ENCODE measurements at places on chromosomes 6 and 20.

DNA sequence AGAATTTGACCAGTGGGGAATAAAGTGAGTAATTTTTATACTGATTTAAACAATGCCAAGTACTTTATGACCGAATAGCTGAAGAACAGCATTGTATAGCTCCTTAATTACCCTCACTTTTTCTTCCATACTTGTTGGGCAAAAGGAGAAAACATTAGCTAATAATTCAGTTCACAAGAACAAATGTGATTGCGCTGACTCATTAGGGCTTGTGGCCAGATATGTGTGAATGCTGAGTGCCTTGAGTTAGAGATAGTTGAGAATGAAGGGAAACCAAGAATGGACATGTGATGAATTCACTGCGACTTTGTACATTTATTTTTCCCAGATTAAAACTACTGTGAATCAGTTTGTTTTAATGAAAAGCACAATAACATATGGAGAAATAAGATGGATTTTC lies 669.4 kb downstream of the TFAP2A start:
- no peak for DNase-seq

DNA sequence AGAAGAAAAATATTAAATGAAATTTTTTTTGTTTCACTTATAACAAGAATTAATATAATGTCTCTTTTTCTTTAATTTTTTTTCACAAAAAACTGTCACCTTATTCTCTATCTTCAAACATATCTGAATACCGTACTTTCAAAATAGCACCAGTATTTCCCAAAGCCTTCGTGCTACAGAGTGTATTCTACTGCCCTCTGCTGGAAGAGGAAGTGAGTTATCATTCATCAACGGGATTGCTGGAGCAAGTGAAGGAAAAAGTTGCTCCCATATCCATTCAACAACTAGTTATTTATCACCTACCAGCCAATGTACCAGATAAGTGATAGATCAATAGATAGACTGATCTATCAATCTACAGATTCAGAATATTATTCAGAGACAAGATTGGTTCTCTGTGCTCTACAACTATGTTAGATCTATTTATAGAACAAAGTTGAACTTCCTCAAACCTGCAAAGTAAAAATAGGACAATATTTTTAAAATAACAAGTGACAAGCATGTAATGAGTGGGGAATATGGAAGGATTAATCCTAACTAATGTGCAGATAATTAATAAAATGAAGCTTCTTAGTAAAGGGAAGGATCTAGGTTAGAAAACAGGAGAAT lies 26.7 kb upstream of the TFAP2B start:
- DNase-seq, result peak; percentile 50

- no peak for DNase-seq
Measured at GRCh38 chr6:78861509-78861908, 5.8 kb upstream of the IRAK1BP1 start.

DNA sequence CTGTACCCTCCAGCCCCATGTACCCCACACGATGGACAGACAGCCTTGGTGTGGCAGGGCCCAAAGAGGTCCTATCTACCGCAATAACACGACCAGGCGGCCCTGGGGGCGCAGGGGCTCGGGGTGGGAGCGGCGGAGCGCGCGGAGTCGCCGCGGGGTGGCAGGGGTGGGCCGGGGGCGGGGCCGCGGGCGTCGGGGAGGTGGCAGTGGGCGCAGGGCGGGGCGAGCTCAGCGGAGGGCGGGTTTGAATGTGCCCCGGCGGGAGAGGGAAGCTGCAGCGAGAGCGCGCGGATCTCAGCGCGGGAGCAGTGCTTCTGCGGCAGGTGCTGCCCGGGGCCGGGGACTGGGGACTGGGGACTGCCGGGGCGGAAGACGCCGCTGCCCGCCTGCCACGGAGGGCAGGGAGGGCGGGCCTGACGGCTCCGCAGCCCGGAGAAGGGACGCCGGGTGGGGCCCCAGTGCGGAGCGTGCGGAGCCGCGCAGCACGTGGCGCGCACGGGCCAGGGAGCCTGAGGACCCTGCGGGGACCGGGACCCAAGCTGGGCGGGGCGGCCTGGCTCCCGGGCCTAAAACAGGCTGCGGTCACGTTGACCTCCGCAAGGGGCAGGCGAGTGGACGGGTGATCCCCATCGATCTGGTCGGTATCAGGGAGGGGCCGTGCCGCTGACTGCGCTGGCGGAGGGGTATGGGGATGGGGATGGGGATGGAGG lies at the start of gene SLC29A1:
SLC29A1 (plus strand) TSS at position 277 of the 710 bp plus-strand sequence. CDS start 3,719 bp downstream, outside the sequence.
- peak; percentile 85 for DNase-seq

- DNase-seq, result no peak
Measured at GRCh38 chr6:112054001-112054400, at the start of gene CCN6. CCN6 (plus strand) TSS chr6:112054104; CDS start chr6:112054358, 254 bp downstream.

GRCh38 chr6:24985323-24985722 lies 49.6 kb upstream of the RIPOR2 start:
- DNase-seq, result no peak

- DNase-seq, result no peak
Measured at GRCh38 chr6:42131531-42131930, 10.9 kb downstream of the C6orf132 start.

- peak; percentile 8 for DNase-seq
Measured at GRCh38 chr20:6940048-6940447, 172.6 kb downstream of the BMP2 start.

DNA sequence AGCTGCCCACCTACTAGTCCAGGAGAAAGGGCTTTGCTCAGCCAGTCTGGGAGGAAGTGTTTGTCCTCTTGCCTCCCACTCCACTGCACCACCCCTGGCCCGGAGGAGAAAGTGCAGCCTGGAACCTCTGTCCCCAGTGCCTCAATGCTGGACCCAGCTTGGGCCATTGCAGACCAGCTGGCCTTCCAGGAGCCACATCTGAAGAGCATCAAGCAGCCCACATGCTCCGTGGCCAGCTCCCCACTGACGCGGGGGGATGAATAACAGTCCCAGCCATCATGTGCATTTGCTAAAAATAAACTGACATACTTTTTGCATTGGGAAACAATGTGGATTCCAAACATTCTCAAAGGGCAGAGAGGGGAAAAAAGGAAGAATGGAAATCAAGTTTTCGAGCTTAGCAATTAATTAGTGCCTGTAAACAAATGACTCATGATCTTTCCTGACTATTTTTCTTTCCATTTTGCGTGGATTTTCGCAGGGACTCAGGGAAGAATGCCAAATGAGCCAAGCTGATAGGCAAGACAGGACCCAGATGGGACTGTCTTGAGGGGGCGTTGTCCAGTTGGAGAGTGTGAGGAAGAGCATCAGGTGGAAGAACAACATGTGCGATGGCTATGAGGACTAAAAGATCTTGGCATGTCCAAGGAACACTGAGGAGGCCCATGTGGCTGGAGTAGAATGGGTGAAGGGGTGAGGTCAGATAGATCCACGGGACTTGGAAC lies 34.1 kb downstream of the CEBPB start:
- no peak for DNase-seq

DNA sequence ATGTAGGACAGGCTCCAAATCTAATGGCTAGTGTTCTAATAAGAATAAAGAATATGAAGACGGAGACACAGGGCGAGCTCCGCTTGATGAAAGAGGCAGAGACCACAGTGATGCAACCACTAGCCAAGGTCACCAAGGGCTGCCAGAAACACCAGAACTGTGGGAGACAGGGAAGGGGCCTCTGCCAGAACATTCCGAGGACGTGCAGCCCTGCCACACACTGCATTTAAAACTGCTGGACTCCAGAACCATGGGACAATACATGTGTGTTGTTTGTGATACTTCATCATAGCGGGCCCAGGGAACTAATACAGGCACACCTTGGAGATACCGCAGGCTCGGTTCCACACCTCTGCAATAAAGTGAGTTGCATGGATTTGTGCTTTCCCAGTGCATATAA lies 2.9 kb upstream of the THBS2 start:
- DNase-seq, result no peak

- no peak for DNase-seq
Measured at GRCh38 chr6:51678905-51679620, 408.4 kb downstream of the PKHD1 start.

DNA sequence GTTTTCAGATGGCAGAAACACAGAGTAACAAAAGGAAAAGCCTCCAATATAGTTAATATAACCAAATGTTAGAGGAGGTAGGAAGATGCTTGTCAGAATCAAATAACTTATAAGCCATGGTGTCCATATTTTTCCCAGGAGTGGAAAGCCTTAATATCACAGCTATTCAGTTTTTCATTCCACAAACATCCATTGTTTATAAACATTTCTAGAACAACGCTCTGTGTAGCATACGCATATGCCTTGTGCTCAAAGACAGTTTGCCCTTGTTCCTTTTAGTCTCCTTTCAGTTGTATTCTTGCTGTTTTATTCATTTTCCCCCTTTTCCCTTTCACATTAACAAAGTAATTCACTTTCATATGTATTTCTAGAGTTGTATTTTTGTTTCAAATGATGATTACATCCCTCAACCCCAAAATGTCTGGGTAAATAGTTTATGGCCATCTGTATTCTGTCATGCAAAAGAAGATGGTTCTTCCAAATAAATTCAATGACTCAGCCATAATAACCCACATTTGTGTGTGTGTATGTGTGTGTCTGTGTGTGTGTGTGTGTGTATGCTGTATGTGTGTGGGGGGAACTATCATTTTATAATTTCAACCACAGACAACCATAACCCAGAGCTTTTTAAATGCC lies 455.7 kb upstream of the SOX4 start:
- DNase-seq, result no peak

DNA sequence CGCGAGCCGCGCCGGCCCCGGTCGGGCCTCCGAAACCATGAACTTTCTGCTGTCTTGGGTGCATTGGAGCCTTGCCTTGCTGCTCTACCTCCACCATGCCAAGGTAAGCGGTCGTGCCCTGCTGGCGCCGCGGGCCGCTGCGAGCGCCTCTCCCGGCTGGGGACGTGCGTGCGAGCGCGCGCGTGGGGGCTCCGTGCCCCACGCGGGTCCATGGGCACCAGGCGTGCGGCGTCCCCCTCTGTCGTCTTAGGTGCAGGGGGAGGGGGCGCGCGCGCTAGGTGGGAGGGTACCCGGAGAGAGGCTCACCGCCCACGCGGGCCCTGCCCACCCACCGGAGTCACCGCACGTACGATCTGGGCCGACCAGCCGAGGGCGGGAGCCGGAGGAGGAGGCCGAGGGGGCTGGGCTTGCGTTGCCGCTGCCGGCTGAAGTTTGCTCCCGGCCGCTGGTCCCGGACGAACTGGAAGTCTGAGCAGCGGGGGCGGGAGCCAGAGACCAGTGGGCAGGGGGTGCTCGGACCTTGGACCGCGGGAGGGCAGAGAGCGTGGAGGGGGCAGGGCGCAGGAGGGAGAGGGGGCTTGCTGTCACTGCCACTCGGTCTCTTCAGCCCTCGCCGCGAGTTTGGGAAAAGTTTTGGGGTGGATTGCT lies 1.3 kb downstream of the VEGFA start:
- peak; percentile 65 for DNase-seq

GRCh38 chr6:133447924-133448323 lies 206.8 kb downstream of the EYA4 start:
- no peak for DNase-seq
